ENCODE measurements at places on chromosomes 4 and X. TPM values are rescaled to one million over a fixed set of nuclear protein-coding genes. Genes with fewer than 3 reads are reported as not detected.

HMX1 gene
- not detected for total RNA-seq

TMEM31 gene
- not detected for total RNA-seq

CXCL6 gene
- 0.22 TPM for total RNA-seq

GPRIN3 gene
- 0.65 TPM for total RNA-seq

GNRHR gene
- not detected for total RNA-seq

PPP1R3F gene
- total RNA-seq: 1.3 TPM

All from lung microvascular endothelial cell (primary cell).